ENCODE measurements at places on chromosomes 7 and 10.

DNA sequence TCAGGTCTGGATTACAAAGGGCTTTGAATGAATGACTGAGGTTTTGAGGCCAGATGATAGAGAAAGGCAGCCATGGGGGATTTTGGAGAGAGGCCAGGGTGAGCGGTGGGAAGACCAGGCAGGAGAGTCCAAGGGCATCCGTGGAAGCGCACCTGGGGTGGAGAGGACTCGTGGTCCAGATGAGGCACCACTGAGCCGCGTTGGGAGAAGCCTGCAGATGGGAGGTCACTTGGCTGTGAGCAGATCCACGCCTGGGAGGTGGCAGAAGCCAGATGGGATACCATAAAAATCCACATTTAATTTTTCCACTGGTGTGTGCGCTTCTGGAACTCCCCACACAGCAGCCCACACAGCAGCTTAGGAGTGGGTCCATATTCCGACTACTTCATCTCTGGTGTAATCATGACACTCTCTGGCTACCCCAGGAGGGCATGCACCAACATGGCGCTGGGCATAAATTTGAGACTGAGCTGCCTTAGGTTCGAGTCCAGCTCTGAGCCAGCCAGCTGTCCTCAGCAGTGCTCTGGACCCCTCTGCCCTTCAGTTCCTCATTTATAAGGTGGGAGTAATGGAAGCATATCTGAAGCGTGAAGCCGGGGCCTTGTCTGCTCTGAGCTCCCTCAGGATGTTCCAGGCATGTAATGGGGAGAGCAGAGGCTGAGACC is 90.2 kb upstream of the FAM20C start:
- DNase-seq: no peak

- DNase-seq: no peak
Observed at GRCh38 chr7:30241767-30242166, 42.6 kb upstream of the ZNRF2 start.

DNA sequence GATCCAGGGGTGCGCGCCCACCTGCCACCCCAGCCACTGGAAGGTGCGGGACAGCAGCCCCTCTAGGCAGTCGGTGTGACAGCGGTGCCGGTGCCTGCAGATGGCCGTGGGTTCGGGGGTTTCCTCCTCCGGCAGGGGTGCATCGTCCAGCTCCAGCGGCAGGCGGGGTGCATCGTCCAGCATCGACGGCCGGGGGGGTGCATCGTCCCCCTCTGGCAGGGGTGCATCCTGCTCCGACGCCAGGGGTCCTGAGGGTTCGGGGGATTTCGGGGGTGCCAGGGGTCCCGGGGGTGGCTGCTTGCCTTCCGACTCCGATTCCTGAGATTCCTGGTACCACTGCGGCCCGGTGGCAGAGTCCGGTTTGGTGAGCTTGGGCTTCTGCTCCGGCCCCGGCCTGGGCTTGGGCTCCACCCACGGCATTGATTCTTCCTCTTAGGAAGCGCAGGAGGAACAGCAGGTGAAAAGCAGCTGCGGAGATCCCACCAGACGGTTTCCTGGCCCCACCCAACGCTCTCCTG is 90.2 kb upstream of the RAB18 start:
- no peak for DNase-seq

GRCh38 chr7:138903186-138903820 is 77.9 kb downstream of the KIAA1549 start:
- DNase-seq: no peak

- no peak for DNase-seq
Observed at GRCh38 chr10:71232089-71232998, 20.0 kb downstream of the UNC5B start.

GRCh38 chr10:28841625-28842024 is 164.3 kb downstream of the BAMBI start:
- DNase-seq: no peak

DNA sequence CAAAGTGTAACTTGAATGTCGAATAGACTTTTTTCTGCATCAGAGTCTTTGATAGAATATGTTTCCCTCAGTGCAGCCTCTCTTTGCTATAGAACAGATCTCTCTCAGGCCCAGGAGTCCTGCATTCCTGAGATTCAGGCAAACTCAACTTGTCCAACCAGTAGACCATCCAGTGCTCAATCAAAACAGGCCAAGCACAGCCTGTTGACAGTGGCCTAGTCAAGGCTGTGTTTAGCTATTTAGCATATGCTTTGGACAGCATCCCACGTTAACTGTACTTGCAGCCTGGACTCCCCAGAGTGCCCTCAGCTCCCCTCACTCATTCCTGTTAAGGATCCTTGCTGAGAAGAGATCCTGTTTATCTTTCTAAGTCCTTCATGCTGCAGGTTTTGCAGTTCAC is 16.3 kb downstream of the OR6V1 start:
- DNase-seq: no peak

GRCh38 chr7:7498856-7499255 is 36.8 kb downstream of the COL28A1 start:
- no peak for DNase-seq

DNA sequence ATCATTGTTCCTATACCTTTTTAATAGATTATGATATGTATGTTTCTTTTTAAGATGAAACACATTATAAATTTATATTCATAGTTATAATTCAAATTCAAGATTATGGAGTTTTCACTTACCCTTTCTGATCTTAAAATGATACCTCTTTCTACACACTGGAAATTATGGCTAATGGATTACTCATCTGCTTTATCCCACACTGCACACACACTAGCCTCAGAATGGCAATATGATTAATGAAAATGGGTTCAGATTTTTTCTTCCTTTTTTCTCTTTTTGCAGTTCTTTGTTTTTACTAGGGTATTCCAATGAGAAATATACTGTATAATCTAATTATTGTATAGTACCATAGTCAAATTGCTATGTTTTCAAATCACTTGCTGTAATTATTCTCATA is 82.3 kb upstream of the FZD1 start:
- DNase-seq: peak; percentile 72

GRCh38 chr7:105748701-105749100 is 127.7 kb downstream of the ATXN7L1 start:
- DNase-seq: no peak

- DNase-seq: no peak
Observed at GRCh38 chr10:74672430-74673165, 153.8 kb upstream of the KAT6B start.

DNA sequence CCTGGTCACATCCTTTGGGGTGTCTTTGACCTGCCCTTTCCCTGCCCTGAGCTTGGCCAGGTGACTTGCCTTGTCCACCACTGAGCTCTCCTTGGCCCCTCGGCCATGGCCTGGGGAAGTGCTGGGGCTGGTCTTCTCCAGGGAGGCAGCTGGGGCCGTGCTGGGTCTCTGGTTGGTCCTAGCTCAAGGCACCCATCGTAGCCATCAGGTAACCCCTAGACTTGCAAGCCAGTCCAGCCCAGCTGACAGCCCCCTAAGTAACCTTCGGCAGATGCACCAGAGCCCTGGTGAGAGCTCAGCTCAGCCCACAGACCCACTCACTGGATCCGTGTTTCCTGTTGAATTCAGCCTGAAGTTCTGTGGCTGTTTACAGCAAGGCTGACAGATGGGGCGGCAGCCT is 176.2 kb upstream of the SHH start:
- DNase-seq: no peak

DNA sequence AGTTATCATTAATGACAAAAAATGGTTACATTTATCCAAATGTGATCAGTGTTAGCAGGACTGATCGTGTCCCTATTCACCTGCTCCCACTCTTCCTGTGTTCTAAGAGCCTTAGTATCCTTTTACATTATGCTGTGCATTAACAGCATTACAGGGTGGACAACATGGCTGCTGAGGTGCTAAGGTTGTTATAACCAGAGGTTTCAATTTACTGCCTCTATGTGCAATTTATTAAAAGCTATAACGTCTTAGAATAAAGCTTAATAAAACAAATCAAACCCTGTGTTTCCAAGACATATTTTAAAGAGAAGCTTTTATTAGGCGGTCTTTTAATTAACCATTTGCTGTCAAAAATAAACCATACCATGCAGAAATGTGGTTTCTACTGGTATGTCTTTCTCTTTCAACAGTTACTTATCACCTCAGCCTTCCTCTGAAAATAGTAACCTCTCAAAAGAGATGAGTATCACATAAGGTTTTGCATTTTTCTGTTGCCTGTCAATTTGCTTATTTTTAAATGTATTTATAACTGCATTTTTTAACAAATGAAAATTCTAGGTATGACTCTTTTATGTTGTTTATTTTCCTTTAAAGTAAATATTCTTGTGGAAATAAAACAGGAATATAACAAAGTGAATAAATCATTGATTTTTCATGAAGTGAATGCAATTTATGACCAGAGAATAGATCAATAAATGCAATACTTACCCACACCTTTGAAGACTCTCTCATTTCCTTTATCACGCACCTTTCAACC is 849.8 kb upstream of the SORCS1 start:
- DNase-seq: no peak

- DNase-seq: no peak
Observed at GRCh38 chr10:68125772-68126171, 16.5 kb downstream of the MYPN start.

- no peak for DNase-seq
Observed at GRCh38 chr7:51126813-51127617, 189.6 kb downstream of the COBL start.

DNA sequence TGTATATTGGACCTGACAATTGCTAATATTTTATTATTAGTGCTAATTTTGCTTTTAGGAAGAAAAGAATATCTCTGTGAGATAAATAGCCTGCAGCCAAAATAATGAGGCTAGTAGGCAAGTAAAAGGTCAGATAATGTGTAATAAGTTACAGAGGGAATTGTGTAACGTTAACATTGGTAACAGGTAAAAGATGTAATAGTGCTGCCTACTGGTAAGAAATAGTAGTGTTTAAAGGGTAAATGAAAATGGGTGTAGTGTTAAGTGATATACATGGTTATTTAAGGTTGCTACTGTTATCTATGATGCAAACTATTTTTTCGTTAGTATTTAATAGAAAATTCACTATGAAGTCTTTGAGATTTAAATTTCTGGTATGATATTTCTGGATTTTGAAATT is 9.2 kb upstream of the FOXP2 start:
- DNase-seq: no peak

DNA sequence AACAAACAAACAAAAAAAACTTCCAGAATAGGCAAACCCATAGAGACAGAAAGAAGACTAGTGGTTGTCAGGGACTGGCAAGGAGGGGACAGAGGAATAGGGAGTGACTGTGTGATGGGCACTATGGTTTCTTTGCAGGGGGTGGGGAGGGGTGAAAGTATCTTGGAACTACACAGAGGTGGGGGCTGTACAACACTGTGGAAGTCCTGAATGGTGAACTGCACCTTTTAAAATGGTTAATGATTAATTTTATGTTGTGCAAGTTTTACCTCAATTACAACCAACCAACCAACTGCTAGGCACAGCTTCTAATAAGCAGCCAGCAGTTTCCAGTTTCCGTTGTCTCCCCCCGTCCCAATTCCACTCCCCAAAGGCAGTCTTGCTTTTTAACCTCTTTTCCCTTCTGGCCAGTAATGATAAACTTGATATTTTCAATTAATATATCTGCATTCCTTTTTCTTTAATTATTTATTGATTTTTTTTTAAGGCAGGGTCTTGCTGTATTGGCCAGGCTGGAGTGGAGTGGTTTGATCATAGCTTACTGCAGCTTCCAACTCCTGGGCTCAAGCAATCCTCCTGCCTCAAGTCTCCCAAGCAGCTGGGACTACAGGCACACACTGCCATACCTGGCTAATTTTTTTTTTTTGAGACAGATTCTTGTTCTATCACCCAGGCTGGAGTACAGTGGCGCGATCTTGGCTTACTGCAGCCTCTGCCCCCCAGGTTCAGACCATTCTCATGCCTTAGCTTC is 46.8 kb downstream of the HIP1 start:
- no peak for DNase-seq

DNA sequence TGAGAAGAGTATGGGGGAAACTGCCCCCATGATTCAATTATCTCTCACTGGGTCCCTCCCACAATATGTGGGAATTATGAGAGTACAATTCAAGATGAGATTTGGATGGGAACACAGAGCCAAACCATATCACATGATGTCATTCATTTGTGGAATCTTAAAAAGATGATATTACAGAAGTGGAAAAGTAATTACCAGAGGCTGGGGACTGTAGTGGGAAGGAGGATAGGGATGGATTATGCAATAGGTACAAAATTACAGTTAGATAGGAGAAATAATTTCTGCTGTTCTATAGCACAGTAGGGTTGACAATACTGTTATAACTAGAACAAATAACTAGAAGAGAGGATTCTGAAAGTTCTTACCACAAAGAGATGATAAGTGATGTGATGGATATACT is 141.4 kb downstream of the VPS50 start:
- DNase-seq: no peak

- no peak for DNase-seq
Observed at GRCh38 chr7:92684274-92684673, 94.1 kb upstream of the FAM133B start.

- peak; percentile 26 for DNase-seq
Observed at GRCh38 chr10:45437587-45438465, 63.8 kb downstream of the ALOX5 start.

DNA sequence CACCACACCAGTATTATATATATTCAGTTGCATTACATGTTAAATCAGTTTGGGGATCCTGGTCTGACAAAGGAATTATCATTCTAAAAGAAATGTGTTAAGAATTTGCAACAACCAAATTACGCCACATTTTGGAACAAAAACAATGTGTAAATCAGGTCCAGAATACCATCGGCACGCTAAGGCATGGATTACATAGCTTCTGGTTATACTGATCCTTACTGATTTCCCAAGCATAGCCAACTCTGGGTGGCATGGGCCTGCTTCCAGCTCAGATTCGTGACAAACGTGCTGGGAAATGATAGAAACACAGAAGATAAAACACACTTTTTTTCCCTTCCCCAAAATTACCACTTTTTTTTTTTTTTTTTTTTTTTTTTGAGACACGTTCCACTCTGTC is 660.0 kb downstream of the SORCS1 start:
- no peak for DNase-seq

- DNase-seq: no peak
Observed at GRCh38 chr10:89425000-89425399, 10.6 kb downstream of the IFIT5 start.

GRCh38 chr10:85149766-85150165 is 821.4 kb downstream of the CCSER2 start:
- no peak for DNase-seq

DNA sequence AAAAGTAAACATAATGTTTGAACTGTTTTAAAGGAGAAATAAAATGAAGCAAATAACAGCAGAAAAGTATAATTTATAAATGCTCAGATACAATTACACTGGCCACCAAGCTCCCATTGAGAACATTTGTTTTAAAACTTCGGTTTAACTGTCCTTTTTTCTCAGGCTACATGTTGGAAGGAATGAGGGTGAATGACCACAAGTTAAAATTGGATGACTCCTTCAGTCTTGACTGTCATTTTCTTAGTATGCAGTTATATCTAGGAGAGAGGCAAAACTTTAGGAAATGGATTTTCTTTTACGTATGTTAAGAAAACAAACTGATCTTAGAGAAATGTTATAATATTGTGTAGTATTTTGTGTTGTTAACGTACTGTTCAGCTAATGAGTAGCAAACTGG is 5.0 kb downstream of the TRIM24 start:
- DNase-seq: no peak
